Activated CD8-positive, alpha-beta memory T cell treated with anti-CD3 and anti-CD28 coated beads for 1 hour (primary cell): ENCODE measurements at places on chromosomes 12 and 14.

DNA sequence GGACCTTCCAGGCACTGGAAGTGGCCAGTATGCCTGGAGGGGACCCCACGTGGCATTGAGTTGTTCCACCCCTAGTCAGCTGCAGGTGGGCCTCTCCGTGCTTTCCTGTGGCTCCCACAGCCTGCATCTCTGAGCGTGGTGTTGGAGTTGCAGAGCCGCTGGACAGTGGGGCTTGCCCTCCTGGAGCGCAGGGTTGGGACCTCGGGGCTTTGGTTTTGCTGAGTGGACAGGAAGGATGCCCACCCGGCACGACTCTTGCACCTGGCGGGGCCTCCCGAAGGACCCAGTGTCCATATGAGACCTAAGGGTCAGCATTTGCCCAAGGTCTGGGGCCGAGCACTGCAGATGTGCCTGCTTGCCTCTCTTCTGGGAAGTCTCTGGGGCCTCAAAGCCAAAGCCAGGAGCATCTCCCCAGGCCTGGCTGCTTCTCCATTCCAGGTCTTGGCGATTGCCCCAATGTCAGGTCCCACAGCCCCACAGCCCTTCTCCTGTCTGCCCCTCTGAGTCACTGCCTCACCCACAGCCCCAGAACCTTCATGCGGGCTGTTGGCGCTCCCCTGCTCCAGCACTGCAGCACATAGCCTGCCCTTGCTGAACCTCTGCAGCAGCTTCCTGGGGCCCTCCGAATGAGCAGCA lies 1.5 kb downstream of the PACS2 start:
- no peak for DNase-seq

GRCh38 chr12:41453409-41453808 lies 265.3 kb downstream of the PDZRN4 start:
- DNase-seq, result no peak

GRCh38 chr12:92196368-92196767 lies 50.7 kb upstream of the BTG1 start:
- DNase-seq, result no peak

GRCh38 chr12:45559537-45559936 lies 170.0 kb upstream of the ARID2 start:
- no peak for DNase-seq

- DNase-seq, result no peak
Measured at GRCh38 chr14:104155513-104155912, 17.1 kb downstream of the KIF26A start.

DNA sequence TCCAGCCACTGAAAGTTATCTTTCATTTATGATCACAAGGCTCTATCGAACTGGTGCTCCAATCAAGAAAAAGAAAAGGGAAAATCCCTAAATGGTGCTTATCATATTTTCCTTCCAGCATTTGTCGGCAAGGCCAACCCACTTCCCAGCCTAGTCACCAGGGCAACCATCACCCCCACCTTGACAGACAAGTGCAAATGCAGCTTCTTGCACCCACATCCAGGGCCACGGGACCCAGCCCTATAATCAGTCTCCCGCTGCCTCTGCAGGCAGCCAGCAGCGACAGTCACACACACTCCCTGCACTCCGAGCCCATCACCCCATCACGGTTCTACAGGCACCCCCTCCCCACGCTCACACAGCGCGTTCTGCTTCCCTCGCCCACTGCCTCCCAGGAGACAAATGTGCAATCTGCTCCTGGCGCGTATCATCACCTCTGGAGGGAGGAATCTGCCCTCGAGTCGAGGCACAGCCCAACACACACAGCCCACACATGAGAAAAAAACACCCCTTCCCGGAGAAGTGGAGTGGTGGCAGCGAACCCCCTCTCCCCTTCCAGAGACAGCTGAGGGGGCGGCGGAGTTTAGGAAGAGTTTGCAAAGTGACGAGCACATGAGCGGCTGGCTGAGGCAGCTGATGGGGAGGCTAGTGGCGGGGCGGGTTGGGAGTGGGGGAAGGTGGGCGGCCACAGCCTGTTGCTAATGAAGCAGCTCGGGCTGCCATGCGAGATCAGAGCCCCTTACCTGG lies 9.3 kb upstream of the PPP4R4 start:
- DNase-seq, result no peak

GRCh38 chr12:62484233-62484632 lies 17.6 kb downstream of the MON2 start:
- DNase-seq, result no peak

DNA sequence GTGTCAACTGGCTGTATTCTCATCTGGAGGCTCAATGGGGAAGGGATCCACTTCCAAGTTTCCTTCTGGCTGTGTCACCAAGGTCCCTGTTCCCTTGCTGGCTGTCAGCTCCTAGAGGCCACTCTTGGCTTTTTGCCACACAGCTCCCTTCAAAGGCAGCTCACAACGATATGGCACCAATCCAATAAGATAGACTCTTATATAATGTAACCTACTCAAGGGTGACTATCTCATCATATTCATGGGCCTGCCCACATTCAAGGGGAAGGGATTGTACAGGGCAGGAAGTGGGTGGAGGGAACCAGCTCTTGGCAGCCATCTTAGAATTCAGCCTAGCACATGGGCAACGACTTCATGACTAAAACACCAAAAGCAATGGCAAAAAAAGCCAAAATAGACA lies 98.7 kb upstream of the PLXNC1 start:
- DNase-seq, result no peak

DNA sequence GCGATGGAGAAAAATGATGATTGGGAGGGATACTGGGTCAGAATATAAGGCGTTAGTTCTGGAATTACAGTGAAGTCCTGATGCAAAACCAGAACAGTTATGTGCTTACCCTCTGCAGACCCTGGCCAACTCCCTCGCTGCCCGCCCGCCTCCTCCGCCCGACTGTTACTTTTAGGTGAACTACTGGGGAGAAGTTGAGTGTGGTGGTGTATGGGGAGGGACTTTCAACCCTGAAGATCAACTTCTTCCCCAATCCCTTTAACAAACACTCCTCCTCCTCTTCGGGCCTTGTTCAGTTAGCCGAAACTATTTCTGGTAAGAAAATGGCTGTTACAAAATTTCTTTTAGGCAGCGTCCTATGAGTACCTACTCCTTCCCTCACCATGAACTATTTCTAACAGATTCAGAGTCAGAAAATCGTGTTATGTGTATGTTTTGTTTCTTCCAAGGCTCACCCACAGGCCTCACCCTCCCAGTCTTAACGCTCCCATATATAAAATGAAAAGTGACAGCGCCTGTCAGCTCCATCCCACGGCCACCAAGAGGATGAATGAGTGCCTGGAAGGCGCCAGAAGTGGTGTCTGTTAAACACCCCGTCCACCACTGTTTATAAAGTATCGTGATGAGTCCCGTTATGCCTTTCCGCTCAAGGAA lies 1.3 kb downstream of the FBXO33 start:
- no peak for DNase-seq

- no peak for DNase-seq
Measured at GRCh38 chr14:54554401-54554800, 12.5 kb upstream of the SAMD4A start.

GRCh38 chr12:103852498-103852997 lies 11.5 kb upstream of the NT5DC3 start:
- DNase-seq, result no peak

DNA sequence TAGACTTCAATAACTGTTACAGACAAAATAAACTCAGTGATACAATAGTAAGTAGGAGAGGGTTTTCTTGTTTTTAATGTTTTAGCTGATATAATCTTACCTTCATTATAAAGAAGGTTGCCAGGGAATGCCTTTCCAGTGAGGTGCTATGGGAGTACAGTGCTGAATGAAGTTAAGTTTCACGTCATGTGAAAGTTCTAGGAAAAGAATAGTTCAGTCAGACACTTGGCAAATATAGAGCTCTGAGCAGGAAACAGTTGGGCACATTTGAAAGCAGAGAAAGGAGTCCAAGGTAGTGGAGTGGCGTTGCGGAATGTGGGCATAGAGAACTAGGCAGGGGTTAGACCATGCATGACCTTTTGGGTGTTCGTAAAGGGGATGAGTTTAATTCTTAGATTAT lies 88.6 kb upstream of the DCN start:
- DNase-seq, result no peak

- no peak for DNase-seq
Measured at GRCh38 chr14:44820230-44820964, 141.3 kb downstream of the KLHL28 start.

GRCh38 chr14:91580876-91581577 lies 70.9 kb upstream of the PPP4R3A start:
- DNase-seq, result no peak

- DNase-seq, result no peak
Measured at GRCh38 chr12:68007466-68007865, 18.2 kb downstream of the IFNG-AS1 start.

GRCh38 chr14:105022276-105022670 lies 1.4 kb upstream of the CDCA4 start:
- no peak for DNase-seq

- no peak for DNase-seq
Measured at GRCh38 chr12:95443459-95443858, 30.5 kb upstream of the METAP2 start.

DNA sequence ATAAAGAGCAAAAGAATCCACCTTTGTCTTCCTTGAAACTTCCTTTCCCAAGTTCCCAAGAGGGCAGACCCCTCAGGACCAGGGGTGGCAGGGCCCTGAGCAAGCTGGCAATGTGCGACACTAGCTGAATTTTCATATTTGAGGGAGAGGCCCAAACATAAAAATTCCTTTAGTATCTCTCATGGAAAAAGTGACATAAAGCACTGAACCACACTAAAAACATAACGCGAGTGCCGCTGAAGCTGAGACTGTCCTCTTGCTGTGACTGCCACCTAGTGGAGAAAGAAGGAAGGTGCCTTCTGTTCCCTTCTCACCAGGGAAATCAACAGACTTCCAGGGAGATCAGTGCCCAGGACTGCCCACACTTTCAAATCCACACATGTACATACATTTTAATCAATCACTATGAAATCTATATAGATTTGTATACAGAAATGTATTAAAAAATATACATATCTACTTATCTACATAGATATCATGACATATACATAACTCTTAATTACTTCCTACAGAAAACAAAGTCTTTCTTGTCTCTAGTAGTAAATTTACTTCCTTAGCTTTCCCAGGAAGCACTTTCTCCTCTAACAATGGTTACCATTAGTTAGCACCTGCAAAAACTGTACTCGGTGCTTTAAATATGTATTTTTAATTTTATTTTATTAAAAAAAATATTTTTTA lies 53.8 kb downstream of the SSH1 start:
- DNase-seq, result peak; percentile 41

GRCh38 chr12:80032946-80033345 lies 66.4 kb upstream of the OTOGL start:
- no peak for DNase-seq

DNA sequence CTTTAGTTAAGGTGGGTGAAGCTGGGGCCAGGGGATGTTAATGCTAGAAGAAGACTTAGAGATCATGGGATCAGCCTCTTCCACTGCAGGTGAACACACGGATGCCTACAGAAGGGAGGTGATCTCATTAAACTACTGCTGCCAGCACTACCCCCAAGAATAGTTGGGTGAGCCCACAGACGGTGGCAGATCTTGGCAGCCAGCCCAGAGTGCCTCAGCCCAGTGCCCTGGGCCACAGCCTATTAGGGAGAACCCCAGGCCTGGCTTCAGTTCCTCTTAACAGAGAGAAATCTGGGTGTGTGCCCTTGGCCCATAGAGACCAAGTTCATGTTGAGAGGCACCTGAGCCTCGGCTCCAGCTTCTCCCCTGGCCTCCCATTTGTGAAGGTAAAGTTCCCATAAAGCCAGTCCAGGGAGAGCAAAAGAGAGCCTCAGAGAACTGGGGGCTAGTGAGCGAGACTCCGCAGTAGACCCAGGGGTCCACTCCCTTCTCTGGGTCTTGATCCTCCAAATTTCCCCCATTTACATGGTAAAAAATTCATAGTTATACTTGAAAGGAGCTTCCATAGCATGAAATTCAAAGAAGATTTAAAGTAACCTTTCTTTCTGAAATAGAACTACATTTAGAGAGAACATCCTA lies 125.0 kb upstream of the CCND2 start:
- peak; percentile 42 for DNase-seq

DNA sequence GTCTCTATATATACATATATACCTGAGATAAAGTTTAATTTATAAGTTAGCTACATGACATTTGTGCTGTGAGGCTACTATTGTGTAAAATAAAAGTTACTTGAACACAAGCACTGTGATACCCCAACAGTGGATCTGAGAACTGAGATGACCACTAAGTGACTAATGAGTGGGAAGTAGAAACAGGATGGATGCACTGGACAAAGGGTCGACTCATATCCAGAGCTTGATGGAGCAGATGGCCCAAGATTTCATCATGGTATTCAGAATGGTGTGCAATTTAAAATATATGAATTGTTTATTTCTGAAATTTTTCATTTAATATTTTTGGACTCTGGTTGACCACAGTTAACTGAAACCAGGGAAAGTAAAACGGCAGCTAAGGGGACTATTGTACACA lies 908.6 kb upstream of the MDGA2 start:
- no peak for DNase-seq

DNA sequence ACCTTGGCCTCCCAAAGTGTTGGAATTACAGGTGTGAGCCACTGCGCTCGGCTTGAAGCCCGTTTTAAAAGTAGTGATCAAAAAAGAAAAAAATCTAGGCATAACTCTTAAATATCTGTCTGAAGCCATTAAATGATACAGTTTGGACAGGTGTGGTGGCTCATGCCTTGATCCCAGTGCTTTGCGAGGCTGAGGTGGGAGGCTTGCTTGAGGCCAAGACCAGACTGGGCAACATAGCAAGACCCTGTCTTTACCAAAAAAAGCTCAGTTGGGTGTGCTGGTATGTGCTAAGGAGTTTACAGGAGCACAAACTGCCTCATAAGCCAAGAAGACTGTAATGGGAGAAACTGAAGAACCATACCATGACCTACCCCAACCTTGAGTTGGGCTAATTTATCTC lies 26.0 kb downstream of the SYNE2 start:
- DNase-seq, result no peak

DNA sequence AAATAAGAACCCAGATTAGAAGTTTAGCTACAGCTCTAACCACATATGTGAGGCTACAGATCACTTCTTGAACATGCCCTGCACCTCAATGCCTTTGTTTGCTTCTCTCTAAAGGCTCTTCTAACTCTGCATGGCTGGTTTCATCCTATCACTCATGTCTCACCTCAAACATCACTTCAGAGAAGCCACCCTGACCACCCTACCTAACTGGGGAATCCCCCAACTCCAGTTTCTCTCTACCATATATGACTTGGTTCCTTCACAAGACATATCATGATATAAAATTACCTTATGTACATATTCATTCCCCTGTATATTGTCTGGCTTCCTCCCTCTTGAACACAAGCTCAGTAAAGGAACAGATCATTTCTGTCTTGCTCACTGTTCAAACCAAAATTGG lies 250.2 kb upstream of the GRIP1 start:
- DNase-seq, result no peak

DNA sequence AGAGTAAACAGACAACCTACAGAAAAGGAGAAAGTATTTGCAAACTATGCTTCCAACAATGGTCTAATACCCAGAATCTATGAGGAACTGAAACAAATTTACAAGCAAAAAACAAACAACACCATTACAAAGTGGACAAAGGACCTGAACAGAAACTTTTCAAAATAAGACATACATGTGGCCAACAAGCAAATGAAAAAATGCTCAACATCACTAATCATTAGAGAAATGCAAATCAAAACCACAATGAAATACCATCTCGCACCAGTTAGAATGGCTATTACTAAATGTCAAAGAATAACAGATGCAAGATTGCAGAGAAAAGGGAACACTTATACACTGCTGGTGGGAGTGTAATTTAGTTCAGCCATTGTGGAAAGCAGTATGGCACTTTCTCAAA lies 125.8 kb downstream of the C12orf42 start:
- DNase-seq, result no peak

GRCh38 chr12:93167331-93167730 lies 210.4 kb upstream of the NUDT4 start:
- DNase-seq, result no peak
